GF-D8 (cell line): ENCODE measurements at places on chromosomes 4 and X.

DNA sequence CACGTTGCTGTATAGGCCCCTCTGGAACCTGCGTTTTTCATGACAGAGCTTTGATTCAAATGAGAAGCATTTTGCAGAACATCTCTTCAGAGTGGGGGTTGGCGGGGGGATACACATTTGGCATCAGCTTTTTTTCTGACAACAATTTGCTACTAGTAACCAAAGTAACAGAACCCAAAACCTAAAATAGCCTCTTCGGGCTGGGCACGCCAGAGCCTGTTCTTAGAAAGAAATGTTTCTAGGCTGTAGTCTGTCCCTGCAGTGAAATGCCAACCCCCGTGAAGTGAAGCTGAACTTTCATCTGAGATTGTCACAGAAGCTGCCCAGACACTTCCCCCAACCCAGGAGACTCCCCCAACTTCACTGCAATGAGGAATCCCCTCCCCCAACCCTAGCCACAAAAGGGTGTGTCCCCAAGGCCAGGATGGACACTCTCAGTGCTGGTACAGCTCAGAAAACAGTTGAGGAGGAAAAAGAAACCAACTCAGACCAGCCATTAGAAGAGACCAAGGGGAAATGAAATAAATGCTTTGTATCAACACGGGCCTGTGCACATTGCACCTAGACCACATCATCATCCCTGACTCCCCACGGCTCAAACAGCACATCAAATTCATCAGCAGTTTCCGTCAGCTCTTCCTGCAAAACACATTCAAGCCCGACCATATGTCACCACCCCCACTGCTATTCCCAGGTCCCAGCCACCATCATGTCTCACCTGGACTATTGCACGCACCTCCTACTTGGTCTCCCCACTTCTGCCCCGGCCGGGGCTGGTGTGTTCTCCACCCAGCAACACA is 8.4 kb upstream of the MAN2B2 start:
- no peak for DNase-seq

- no peak for DNase-seq
Observed at GRCh38 chr4:90458576-90458975, 331.4 kb downstream of the CCSER1 start.

- DNase-seq: no peak
Observed at GRCh38 chr4:14151101-14151500, 523.6 kb upstream of the BOD1L1 start.

- DNase-seq: no peak
Observed at GRCh38 chr4:36183232-36183631, 61.1 kb downstream of the ARAP2 start.

GRCh38 chrX:100600758-100601157 is 16.0 kb downstream of the TNMD start:
- no peak for DNase-seq

- no peak for DNase-seq
Observed at GRCh38 chr4:153205757-153206156, 1.5 kb downstream of the TRIM2 start.

- no peak for DNase-seq
Observed at GRCh38 chr4:108156391-108156790, 12.3 kb downstream of the LEF1 start.

GRCh38 chr4:38313999-38314561 is 349.9 kb upstream of the KLF3 start:
- DNase-seq: no peak
